ENCODE measurements at places on chromosomes 7 and 10.
A peak's percentile ranks its signal among the peaks of the same experiment; 100 is the strongest.

DNA sequence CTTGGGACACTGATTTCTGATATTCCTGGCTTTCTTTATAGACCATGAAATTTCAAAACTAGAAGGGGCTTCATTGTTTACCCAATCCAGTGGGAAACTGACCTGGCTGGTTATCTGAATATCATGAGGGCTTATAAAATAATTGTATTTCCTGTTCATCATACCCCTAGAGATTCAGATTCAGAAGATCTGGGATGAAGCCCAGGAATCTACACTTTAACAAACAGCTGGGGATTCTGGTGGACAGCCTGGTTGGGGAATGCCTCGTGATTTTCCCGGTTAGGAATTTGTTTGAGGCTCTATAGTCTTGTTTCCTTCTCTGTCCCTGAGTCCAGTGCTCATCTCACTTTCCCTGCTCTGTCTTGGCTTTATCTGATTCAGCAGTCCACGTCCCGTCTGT, 110.3 kb downstream of the ADRA2A start:
- no peak for DNase-seq

DNA sequence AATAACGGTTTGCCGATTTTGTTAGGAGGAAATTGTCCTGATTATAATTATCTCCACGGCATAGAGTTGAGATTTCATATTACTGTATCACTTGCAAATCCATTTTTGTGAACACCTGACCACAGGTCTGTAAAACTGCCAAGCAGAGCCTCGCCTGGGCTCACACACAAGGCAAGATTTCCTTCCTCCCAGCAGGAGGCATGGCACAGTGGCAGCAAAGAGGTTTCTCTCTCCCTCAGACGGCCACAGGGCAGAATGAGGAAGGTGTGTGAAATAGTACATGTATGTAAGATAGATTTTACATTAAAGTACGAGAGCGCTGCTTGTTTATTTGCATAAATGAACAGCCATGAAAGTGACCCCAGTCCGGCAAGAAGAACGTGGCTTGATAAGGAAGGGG, 130.1 kb downstream of the CELF2 start:
- DNase-seq, result no peak

DNA sequence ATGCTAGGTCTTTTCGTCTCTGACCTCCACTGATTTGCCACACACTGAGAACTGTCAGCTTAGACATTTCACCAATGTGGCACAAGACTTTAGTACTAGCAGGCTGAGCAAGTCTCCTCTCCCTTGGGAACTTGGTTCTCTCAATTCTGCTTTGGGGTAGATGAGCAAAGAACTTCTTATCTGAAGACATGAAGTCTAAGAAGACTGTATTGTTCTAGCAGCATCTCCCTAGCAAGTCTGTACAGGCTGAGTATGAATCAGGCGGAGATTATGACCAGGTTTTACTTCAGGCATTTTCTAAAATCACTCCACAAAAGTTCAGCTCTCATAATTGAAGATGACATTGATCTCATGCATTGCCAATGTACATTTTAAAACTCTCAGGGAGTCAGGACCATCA, 23.8 kb upstream of the STN1 start:
- no peak for DNase-seq

- DNase-seq, result no peak
Observed at GRCh38 chr10:24459836-24460235, 250.9 kb downstream of the KIAA1217 start.

DNA sequence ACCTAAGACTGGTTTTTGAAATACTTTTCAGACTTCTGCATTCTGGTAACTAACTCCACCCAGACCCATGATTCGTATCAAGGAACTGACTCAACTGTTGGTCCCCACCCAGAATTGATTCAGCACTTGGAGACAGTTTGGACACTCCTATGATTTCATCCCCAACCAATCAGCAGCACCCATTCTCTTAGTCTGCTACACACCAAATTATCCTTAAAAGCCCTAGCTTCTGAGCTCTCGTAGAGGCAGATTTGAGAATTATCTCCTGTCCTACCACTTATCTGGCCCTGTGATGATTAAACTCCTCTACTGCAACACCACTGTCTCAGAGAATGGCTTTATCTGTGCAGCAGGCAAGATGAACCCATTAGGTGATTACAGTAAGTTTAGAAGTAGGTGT, 7.7 kb upstream of the GSTO1 start:
- DNase-seq, result no peak

DNA sequence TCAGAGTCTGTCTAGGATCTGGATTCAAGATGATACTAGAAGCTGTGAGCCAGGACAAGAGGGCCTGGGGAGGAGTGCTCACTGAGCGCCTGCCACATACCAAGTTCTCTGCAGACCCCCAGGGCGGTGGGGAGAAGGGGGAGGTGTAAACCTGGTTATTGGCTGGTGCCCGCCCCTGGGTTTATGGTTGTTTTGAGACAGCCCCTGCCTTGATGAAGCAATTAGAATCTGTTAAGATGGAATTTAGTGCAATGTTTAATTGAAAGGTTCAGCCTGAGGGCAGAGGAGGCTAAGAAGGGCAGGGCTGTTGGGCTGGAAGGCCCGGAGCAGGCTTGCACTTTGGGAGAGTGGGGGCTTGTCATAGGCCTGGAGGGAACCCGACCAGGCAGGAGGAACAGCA, 42.7 kb downstream of the PRF1 start:
- no peak for DNase-seq

GRCh38 chr10:86711513-86712316, 43.4 kb downstream of the LDB3 start:
- DNase-seq, result no peak

GRCh38 chr7:156932006-156932405, 17.5 kb upstream of the NOM1 start:
- DNase-seq, result no peak

GRCh38 chr7:123661765-123662164, 6.1 kb downstream of the LMOD2 start:
- DNase-seq, result no peak

GRCh38 chr10:13348216-13349017, at the start of gene SEPHS1:
TSS of gene SEPHS1 (minus strand) at chr10:13348293. CDS start at chr10:13344950, 3,343 bp downstream.
- DNase-seq, result peak; percentile 54

DNA sequence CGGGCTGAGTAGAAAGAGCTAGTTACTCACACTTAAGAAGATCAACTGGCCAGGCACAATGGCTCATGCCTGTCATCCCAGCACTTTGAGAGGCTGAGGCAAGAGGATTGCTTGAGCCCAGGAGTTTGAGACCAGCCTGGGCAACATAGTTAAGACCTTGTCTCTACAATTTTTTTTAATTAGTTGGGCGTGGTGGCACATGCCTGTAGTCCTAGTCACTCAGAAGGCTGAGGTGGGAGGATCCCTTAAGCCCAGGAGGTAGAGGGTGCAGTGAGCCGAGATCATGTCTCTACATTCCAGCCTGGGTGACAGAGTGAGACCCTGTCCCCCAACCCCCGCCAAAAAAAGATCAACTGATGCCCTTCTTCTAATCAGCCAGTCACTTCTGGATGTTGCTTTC, 74.6 kb upstream of the ATP6V0A4 start:
- DNase-seq, result no peak

- no peak for DNase-seq
Observed at GRCh38 chr7:155483868-155484325, 26.0 kb downstream of the EN2 start.

DNA sequence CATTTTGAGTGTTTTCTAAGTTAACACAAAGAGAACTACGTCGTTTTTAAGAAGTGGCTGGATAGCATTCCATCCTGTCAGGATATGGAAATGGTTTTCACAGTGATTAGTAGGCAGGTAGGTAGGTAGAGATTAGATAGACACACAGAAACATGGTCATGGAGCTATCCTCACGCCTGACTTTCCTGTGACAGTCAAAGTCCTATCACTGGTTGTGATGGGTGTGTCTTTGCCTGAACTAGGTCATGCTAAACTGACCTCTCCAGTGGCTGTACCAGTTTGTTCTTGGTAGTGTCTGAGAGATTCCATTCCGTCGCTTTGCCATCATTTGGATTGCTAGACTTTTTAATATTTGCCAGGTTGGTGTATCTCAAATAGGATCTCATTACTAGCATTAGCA, 28.2 kb downstream of the FKBP6 start:
- no peak for DNase-seq

GRCh38 chr10:29857843-29858701, 201.3 kb downstream of the JCAD start:
- DNase-seq, result no peak

GRCh38 chr10:61628875-61629513, 33.7 kb upstream of the CABCOCO1 start:
- no peak for DNase-seq

DNA sequence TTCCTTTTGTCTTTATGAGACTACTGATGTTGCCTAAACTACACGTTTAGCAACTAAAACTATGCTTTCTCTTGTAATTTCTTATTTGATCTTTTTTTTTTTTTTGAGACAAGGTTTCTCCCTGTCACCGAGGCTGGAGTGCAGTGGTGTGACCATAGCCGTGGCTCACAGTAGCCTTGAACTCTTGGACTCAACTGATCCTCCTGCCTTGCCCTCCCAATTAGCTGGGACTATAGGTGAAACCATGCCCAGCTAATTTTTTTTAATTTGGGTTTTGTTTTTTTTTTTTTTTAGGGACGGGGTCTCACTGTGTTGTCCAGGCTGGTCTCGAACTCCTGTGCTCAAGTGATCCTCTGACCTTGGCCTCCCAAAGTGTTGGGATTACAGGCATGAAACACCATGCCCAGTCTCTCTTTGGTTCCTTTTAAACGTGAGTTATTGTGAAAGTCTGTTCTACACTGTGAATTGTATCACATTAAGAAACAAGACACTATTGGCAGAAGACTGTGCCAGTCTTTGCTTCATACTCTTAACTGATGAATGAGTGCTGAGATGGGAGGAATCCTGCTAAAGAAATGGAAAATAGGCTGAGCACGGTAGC, 6.4 kb downstream of the TMEM248 start:
- DNase-seq, result no peak

GRCh38 chr7:127953423-127954356, 77.5 kb downstream of the LRRC4 start:
- DNase-seq, result no peak

GRCh38 chr10:121250995-121251764, 347.1 kb downstream of the FGFR2 start:
- no peak for DNase-seq

GRCh38 chr10:128612195-128612594, 486.0 kb upstream of the MKI67 start:
- DNase-seq, result no peak

DNA sequence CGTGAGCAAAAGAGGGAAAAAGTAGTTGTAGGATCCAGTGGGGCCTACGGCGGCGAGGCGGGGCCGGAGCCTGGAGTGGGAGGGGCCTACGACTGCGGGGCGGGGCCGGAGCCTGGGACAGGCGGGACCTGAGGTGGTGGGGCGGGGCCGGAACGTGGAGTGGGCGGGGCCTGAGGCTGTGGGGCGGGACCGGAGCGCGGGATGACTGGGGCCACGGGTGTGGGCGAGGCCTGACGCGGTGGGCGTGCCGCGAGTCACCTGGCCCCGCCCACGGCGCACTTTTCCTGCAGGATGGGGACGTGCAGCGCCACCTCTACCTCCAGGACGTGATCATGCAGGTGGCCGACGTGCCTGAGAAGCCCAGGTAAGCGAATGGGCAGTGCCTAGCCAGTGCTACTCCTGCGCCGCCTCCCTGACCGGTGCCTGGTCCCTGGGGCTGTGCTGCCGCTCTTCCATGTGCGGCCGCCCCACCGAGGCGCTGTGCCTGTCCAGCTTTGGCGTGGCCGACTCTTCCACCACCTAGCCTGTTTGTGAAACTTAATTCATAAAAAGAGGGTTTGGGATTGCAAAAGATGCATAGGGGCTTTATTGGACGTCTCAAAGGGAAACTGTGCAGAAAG, 496 bp downstream of the ZNF511 start:
- peak; percentile 58 for DNase-seq

Data from iPS DF 6.9 (cell line).